ENCODE measurements at places on chromosomes 7 and 10.

DNA sequence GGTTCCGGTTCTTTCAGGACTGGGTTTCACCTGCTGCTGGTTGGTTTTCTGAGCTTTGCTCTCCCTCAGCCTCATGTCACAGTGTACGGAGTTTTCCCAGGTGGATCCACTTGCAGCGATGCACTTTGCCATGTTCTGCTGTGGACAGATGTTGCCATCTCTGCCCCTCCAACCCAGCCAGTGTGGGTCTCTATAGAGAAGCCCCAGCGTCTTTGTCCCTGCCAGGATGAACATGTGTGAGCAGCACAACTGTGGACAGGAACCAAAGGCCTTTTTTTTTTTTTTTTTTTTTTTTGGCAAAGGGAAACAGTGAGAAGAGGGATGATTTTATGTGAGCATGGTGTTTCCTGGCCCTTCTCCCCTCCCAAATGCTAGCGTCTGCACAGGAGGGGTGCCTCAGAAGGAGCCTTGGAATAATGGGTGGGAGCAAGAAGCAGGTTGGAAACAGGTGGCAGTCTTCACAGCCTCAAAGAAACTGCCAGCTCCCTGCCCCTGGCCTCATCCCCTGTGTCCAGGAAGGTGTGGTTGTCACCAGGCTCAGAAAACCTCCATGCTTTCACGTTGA is 106.5 kb downstream of the RPS24 start:
- DNase-seq: no peak

- no peak for DNase-seq
Measured at GRCh38 chr7:128865996-128866877, 3.6 kb downstream of the ATP6V1F start.

DNA sequence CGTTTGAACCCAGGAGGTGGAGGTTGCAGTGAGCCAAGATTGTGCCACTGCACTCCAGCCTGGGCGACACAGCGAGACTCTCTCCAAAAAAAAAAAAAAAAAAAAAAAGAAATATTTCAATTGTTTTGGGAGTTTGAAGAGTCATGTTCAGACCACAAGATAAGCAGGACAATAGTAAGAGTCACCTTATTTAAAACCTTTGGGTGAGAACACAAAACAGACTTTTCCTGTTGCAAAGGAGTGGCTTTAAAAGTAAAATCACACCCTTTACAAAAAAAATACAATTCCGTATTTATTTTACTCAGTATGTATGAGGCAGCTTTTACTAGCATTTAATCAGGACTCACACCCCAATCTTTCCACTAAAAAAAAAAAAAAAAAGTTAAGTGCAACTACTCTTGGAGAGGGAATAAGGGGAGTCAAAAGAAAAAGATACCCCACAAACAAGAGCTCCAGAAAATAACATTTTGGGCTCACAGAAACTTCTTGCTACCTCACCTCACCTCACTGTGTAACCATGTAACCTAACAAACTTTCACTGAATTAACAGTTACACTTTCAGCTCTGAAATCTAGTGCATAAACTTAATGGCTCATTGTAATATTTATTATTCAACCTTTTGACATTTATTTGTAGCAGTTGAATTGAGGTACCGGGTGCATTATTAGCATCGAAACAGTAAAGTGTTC is 11.2 kb downstream of the SKIDA1 start:
- DNase-seq: no peak

DNA sequence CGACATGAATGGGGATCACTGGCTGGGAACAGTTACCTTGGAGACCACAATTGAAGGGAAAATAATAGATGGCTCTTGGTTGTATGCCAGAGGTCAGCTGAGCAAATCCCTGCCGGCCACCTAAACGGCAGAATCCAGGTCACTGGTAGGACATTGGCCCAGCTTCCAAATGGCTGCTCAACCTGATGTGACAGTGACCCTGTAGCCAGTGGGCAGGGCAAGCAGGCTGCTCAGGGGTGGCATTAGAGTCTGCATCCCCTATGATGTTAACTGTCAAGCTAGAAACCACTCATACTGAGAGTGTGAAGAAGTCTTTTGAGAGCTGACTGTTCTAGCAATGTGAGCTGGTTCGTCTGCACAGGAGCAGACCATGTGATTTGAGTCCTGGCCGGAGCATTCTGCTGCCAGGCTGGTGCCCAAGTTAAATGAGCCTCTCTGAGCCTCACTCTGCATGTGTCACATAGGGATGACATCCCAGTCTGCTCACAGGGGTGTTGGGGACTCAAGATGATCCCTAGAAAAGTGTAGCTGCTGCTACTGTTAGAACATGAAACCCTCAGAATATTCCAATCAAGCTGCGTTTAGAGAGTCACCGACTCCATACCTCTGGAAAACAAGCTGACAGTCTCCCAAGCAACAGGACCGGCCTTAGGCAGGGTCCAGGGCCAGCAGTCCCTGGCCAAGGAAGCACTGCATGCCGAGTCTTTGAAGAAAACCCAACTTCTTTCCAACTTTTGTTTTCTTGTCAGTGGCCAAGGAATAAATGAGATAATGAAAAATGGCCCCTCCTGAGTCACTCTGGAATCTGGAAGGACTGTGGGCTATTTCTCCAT is 69.7 kb downstream of the VWA2 start:
- DNase-seq: no peak

GRCh38 chr7:47812429-47813136 is 135.7 kb downstream of the PKD1L1 start:
- no peak for DNase-seq

GRCh38 chr10:48271047-48271730 is 3.3 kb downstream of the FRMPD2 start:
- no peak for DNase-seq

- DNase-seq: no peak
Measured at GRCh38 chr7:10677668-10678232, 295.9 kb upstream of the PHF14 start.

GRCh38 chr7:95596198-95597063 is at the start of gene PDK4:
Gene PDK4, minus strand, starts transcription at chr7:95596516. Its CDS starts 223 bp downstream, at chr7:95596293.
- no peak for DNase-seq

DNA sequence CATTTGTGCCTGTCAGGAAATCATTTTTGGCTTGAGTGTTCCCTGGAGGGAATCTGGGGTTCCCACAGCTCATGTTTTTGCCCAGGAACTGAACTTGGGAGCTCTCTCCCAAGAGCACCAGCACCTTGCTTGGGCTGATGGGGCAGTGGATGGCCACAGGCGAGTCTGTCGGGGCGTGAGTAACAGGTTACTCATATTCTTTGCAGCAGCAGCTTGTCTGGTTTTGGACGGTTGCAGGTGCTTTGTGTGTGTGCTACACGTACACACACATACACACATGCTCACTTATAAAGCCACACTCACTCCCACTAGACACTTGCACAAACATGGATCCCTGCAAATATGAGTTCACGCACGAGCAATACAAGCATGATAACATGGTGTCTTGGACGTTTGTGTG is 2.9 kb upstream of the PALD1 start:
- DNase-seq: no peak

- no peak for DNase-seq
Measured at GRCh38 chr7:979886-980571, 3.0 kb upstream of the CYP2W1 start.

- no peak for DNase-seq
Measured at GRCh38 chr7:133365917-133366316, 113.0 kb downstream of the EXOC4 start.

GRCh38 chr10:73791871-73792400 is 6.5 kb downstream of the ZSWIM8 start:
- DNase-seq: no peak

DNA sequence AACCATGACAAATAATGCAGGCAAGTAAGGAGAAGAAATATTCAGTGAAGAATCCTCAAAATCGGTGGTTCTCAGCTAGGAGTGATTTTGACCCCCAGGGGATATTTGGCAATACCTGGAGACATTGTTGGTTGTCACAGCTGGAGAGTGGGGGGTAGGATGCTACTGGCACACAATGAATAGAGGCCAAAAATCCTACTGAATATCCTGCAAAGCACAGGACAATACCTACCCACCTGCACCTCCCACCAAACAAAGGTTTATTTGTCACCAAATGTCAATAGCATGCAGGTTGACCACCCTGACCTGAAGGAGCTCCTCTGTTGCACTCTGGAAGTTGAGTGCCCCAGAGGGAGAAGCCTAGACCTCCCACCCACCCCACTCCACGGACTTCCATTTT is 1028.6 kb downstream of the CNTNAP2 start:
- no peak for DNase-seq

- DNase-seq: no peak
Measured at GRCh38 chr7:96718107-96719003, 8.7 kb upstream of the SEM1 start.

DNA sequence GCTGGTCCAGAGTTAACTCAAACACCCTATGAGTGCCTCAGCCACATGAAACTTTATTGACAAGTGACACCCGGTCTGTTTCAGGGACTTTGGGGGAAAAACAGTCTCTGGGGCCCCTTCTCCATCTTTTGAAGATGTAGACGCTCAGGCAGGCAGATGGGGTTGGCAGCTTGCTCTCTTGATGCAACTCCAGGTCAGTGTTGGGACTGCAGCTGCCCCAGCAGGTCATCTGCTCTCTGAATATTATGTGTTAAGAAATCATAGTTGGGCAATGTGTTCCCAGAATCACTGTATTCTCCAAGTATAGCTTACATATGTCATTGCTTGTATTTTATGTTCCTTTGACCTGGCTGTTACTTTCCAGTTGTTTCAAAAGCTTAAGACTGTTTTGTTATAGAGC is 544.9 kb upstream of the MGMT start:
- DNase-seq: no peak

GRCh38 chr10:119045561-119045960 is 16.0 kb downstream of the NANOS1 start:
- DNase-seq: no peak

GRCh38 chr10:78146200-78146599 is 112.5 kb downstream of the RPS24 start:
- no peak for DNase-seq

GRCh38 chr10:58746474-58747185 is 234.0 kb downstream of the BICC1 start:
- no peak for DNase-seq

DNA sequence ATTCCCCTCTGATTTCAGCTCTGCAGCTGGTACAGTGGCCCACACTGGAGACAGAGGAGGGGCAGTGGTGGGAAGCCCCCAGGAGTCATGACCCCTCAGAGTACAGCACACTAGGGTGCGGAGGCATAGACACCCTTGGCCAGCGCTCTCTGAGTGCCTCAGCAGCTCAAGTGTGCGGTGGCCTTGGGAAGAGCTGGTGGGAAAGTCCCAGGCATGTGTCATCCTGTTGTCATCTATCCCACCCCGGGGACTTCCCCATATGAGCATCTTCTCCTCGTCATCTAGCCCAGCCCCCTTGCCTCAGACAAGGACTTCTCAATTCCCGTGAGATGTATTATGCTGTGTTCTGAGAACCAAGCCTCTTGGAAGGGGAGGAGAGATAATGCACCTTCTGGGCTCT is 15.6 kb upstream of the PPIF start:
- no peak for DNase-seq

DNA sequence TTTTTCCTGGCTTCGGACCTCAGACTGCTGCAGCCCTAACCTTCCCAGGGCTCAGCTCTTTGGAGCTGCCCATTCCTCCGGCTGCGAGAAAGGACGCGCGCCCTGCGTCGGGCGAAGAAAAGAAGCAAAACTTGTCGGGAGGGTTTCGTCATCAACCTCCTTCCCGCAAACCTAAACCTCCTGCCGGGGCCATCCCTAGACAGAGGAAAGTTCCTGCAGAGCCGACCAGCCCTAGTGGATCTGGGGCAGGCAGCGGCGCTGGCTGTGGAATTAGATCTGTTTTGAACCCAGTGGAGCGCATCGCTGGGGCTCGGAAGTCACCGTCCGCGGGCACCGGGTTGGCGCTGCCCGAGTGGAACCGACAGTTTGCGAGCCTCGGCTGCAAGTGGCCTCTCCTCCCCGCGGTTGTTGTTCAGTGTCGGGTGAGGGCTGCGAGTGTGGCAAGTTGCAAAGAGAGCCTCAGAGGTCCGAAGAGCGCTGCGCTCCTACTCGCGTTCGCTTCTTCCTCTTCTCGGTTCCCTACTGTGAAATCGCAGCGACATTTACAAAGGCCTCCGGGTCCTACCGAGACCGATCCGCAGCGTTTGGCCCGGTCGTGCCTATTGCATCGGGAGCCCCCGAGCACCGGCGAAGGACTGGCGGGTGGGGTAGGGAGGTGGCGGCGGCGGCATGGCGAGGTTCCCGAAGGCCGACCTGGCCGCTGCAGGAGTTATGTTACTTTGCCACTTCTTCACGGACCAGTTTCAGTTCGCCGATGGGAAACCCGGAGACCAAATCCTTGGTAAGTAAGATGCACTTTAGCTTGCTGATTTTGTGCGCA is at the start of gene PLXDC2:
Gene PLXDC2 (plus strand): TSS at position 22 of the 820 bp plus-strand sequence.
- peak; percentile 12 for DNase-seq

DNA sequence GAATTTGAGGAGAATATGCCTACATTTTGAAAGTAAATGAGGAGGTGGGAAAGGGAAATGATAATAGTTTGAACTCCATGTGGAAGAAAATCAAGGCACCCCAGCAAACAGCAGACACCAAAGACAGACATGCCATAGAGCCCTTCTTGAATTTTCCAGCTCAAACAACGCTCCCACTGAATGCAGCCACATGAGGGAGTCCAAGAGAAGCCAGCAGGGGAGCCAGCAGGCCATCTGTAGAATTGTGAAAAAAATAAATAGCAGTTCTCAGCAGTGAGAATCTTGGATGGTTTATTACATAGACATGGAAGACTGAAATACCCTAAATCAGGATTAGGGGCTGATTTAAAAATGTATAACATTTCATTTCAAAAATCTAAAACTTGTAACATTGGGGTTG is 1567.3 kb upstream of the LRRTM3 start:
- DNase-seq: peak; percentile 8

GRCh38 chr7:77399816-77400215 is 16.3 kb downstream of the GSAP start:
- DNase-seq: no peak

- no peak for DNase-seq
Measured at GRCh38 chr7:1926908-1927306, 256.8 kb downstream of the ELFN1 start.

DNA sequence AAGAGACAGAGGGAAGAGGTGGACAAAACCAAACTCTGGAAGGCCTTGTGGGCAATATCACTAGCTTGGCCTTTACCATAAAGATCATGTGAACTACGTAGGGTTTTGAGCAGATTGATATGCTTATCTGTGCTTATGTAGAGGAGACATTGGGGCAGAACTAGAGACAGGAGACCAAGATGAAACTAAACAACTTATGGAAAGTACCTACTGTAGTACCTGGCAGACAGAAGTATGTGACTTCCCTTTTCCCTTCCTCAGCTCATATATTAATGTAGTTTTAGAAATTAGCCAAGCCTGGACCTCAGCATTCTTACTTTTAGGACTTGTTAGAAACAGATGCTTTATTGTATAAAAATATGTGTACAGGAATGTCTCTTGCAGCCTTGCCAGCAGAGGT is 14.0 kb upstream of the IL6 start:
- no peak for DNase-seq

DNA sequence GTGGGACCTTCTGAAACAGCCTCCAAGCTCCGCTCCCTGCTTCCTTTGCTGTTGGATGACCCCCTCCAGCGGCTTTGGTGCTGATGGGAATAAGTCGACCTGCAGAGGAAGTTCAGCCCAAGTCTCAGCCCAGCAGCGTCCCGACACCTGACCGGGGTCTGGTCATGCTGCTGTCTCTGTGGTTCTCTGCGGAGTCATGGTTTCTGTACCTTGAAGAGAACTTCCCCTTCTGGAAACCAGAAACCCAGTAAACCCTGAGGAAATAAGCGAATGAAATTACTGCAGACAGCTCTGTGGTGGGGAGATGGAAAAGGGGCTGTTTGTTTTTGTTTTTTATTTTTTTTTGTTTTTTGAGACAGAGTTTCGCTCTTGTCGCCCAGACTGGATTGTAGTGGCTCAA is 18.3 kb upstream of the ZNF12 start:
- no peak for DNase-seq
